ENCODE measurements at places on chromosomes 4 and X. TPM values are rescaled to one million over a fixed set of nuclear protein-coding genes. Genes with fewer than 3 reads are reported as not detected.
A peak's percentile ranks its signal among the peaks of the same experiment; 100 is the strongest.

GAGE12H gene
- not detected for total RNA-seq

SERTM2 gene
- total RNA-seq = 1.6 TPM

USP11 gene
- total RNA-seq = 56.0 TPM

CXCL1 gene
- total RNA-seq = 8.2 TPM

DNA sequence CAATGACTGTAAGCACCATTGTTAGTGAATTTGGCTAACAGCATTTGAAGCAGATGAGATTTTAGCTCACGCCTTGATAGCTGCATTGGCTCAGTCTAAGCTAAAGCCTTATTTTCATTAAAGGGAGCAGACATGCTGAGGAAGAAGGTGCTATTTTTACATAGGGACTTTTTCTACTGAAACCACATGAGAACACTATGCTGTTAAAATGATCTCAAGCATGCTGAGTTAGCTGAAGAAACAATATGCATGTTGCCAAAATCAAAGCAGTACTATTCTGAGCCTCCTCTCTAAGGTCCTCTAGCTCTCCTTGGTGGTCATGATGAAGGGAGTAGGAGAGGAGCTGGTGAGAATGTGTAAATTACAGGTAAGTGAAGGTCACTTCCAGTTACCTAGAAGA, 134.4 kb upstream of the JADE1 start:
- DNase-seq = no peak

DNA sequence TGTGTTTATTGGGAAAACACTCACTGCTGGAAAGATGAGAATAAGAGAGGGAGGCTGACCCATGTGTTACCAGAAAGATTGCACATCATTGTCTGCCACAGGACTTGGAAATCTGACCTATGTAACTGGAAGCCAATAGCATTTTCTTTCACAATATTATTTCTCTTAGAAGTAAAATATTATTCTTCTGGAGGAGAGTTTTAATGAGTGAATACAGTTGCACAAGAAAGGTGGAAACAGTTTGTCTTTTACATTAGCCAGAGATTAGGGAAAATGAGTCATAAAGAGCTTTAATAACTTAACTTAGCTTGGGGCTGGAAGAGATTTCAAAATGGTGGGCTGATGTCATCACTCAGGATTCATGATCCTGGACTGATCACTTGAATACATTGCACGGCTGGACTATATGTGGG, 31.5 kb upstream of the LNX1 start:
- no peak for DNase-seq

GRCh38 chrX:128436397-128437103, 384.3 kb upstream of the ACTRT1 start:
- DNase-seq = no peak

- DNase-seq = no peak
Observed at GRCh38 chr4:20074450-20074849, 177.3 kb upstream of the SLIT2 start.

DNA sequence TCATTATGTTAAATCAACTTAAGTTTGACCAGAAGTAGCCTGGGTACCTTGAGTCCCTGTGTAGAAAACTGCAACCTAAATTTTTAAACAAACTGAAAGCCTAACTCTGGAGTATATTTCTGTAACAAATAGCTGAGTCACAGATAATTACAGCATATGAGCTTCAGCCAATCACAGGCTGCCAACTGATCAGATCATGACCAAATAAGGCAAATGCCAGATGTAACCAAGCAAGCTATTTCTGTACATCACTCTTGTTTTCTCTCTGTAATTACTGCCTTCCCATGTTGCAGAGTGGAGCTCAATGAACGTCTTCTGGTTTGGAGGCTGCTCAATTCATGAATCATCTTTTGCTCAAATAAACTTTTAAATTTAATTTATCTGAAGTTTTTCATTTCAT, 980.9 kb upstream of the DIAPH2 start:
- no peak for DNase-seq

GRCh38 chr4:151809716-151810115, 48.9 kb upstream of the GATB start:
- no peak for DNase-seq

- no peak for DNase-seq
Observed at GRCh38 chr4:23938796-23939195, 48.9 kb upstream of the PPARGC1A start.

GRCh38 chr4:47167081-47168035, 136.0 kb downstream of the GABRB1 start:
- DNase-seq = no peak

- DNase-seq = no peak
Observed at GRCh38 chrX:111337067-111337637, 66.9 kb upstream of the CAPN6 start.

DNA sequence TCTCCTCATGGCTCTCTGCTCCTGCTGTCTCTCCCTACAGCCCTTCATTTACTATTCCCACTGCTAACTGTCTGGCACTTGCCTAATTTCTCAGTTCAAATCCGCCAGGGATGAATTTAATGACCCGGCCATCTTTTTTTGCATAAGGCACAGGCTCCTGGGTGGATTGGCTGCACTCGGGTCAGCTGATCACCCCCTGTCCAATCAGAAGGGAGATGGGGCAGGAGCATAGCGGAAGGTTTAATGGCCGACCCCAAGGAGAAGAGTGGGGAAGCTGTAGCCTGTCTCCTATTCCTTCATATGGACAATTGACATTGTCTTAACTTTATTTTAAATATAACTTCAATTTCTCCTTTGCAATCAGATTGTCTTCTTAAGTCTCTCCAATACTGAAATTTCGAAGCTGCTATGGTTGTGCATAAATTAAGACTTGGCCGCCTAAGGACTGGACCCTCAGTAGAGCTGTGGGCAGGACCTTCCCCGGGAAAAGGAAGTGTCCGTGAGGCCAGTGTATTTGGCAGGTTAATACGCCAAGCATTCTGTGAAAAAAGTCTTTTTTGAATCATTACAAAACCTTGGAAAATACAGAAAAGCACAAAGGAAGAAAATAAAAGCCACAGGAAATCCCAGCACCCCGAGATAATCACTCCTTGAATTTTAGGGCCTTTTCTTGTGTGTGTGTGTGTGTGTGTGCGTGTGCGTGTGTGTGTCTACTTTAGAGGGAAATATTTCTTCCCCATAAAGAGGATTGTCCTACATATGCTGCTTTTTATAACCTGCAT, 55.5 kb downstream of the SMIM20 start:
- DNase-seq = peak; percentile 21
